SHP77 treated with DMSO at 0.1 percent for 48 hours (cell line): ENCODE measurements at places on chromosomes 1 and 21.

GRCh38 chr21:33660406-33660805 is 18.1 kb downstream of the ITSN1 start:
- no peak for DNase-seq

GRCh38 chr1:87615901-87616300 is 287.2 kb downstream of the LMO4 start:
- no peak for DNase-seq

- no peak for DNase-seq
Measured at GRCh38 chr1:198530953-198531352, 9.5 kb downstream of the ATP6V1G3 start.

- no peak for DNase-seq
Measured at GRCh38 chr1:81812712-81813111, 12.0 kb downstream of the ADGRL2 start.

DNA sequence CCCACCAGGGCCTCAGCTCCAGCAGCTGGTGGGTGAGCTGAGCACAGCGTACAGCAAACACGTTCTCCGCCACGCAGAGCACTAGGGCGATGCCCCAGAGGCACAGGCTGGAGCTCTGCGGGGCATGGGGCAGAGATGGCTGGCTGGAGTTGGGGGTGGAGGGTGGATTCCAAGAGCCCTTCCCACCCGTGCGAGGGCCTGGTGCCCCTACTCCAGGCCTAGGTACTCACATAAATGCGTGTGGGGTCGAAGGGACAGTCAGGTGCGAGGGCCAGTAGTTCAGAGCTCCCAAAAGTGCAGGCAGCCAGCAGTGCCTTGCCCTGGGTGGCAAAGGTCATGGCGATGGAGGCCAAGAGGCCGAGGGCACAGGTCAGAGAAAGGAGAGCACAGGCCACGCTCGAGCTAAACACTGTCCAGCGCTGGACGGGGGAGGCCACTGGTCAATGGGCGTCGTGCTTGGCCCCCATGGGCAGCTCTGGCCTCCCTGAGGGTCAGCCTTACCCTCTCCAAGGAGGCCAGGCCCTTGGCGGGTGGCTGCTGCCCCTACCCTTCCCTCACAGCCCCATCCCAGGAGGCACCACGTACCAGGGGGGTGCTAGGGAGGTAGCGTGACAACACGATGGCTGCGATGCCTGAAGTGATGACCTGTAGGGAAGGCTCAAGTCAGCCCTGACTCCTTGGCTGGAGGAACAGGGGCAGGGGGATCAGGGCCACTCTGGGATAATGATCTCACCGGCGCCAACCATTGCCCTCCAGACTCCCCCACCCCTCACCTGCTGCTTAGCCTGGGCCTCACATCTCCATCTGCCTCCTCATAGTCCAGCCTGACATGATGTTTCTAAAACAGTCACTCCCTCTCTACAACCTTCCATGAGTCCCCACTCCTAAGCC is 5.6 kb downstream of the TMEM54 start:
- no peak for DNase-seq
